GM19239 (cell line): ENCODE measurements at places on chromosomes 12 and 14.

DNA sequence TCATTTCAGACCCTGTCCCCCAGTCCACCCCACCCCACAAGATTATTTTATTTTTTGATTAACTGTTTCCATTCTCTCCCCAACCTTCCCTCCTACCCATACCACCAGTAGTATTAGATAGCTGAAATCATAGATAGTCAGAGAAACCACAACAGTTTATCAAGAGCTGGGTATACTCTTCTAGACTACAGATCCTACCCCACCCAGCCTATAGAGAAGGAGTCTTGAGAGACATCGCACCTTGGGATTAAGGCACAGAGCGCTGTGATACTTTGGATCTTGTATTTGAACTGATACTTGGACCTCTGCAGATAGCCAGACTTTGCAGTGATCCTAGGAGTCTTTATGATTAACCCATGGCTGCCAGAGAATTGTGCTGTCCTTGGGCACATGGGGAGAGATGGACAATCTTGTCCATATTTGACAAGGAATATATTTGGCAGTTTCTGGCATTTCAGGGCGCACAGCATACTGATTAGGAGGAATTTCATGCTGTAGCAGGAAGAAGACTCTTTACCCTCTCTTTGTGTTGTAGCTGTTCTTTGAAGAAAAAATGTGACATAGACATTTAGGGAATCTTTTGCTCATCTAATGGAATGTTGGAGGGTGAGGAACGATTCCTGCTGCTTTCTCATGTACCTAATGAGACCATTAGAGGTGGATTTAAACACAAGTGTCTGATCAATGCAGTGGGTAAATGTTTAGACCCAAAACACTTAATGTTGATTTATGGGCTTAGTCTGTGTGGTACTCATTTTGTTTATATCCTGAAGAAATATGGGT, 982 bp downstream of the RBMS2 start:
- DNase-seq = no peak

DNA sequence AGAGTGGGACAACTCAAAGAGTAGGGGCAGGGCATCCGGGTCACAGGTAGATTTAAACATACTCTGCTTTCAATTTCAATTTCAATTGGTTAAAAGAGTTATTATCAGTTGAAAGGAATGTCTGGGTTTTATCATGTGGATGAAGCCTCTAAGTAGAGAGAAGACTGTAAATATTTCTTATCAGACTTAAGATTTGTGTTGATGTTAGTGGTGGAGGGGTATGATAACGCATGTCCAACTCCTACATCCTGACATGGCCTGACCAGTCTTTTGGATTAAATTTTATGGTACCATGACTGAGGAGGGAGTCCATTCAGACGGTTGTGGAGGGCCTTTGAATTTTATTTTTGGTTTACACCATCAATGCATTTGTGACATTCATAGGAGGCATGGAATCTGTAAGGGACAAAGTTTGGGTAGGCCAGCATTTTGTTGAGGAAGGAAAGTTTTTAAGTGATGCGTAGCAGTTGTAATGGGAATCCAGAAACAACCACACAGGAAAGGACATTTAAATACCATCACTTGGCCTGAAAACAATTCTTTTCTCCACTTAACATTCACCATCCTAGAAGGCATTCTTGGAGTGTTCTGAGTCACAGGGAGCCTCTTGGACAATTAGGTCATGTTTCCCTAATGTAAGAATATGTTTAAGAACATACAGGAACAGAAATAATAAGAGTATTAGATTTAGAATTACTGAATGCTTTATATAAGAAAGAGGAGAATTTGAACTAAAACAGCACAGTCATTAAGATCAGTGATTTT, 371.9 kb downstream of the ATP23 start:
- no peak for DNase-seq

DNA sequence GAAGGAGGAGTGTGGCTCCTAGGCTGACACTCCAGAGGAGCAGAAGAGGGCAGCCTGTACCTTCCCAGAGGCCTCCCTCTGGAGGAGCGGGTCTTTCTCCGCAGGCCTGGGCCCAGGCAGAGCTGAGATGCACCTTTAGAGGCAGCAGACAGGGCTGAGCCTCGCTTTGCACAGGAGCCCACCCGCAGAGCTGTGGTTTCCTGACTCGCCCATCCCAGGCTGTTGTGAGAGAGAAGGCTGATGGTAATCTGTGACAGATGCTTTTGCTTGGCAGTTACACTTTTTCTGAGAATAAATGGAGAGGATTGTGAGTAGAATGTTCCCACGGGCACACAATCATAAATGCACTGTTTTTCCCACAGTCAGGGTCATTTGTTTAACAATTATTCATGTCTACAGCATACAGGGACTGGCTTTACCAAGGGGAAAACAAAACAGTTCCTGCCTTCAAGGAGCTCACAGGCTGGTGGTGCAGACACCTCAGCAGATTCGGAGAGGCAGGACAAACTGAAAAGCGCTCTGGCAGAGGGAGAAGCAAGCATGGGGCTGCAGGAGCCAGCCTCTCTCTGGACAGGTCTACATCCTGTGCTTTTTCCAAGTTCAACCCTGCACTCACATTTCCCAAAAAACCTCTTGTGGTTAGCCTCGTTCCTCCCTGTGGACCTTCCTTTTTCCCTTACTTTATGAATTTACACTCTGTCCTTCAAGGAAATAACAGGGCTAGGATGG, 13.9 kb downstream of the EVL start:
- DNase-seq = no peak

DNA sequence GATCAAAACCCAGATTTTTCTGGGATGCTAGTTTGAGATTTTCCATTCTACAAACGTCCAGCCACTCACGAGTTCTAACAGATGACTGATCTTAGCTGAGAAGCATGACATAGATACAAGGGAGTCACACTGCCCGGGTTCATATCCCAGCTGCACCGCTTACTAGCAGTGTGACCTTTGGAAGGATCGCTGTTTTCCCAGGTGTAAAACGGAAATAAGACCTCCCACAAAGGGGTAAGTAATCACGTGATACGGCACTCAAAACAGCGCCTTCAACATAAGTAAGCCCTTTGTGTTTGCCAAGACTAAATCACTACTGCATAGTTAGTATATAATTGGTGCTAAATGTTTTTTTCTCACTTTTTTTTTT, 624 bp upstream of the PWP1 start:
- no peak for DNase-seq

DNA sequence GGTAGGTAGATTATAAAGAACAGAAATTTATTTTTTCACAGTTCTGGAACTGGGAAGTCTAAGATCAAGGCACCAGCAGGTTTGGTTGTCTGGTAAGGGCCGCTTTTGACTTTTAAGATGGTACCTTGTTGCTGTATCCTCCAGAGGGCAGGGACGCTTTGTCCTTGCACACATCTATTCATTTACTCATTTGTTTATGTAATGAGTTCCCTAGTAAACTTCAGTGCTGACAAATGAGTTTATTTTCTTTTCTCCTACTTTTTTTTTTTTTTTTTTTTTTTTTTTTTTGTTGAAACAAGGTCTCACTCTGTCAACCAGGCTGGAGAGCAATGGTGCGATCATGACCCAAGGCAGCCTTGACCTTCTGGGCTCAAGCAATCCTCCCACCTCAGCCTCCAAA, 195.7 kb downstream of the FBXL14 start:
- DNase-seq = no peak

DNA sequence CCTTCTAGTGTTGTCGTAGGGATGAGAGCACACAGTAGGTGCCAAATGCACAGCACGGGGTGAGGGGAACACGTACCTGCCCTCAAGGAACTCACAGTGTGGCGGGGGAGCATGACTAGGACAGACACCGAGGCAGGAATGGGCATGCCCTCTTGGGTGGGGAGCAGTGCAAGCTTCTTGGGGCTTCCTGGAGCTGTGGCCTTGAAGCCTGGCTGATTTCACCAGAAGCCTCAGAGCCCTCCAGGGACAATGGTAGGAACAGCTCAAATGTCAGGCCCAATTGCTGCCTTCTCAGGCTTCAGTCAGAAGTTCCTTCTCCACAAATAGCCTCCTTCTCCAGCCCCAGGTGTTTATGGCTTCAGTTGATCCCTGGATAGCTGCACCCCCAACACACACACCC, 43.4 kb downstream of the TEAD4 start:
- no peak for DNase-seq

- no peak for DNase-seq
Observed at GRCh38 chr12:102503056-102503681, 22.8 kb upstream of the IGF1 start.

DNA sequence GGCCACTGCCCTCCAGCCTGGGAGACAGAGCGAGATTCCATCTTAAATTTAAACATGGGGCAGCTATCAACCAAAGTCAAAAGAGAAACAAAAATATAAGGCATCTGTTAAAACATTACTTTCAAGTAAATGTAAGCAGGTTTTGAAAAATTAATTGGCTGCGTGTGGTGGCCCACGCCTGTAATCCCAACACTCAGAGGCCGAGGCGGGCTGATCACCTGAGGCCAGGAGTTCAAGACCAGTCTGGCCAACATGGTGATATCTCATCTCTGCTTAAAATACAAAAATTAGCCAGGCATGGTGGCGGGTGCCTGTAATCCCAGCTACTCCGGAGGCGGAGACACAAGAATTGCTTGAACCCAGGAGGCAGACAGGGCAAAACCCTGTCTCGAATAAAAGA, 82.7 kb downstream of the PLEKHA5 start:
- DNase-seq = no peak

GRCh38 chr14:52185178-52185577, 82.3 kb upstream of the PTGDR start:
- no peak for DNase-seq

- DNase-seq = no peak
Observed at GRCh38 chr14:32382704-32383103, 53.6 kb downstream of the AKAP6 start.

DNA sequence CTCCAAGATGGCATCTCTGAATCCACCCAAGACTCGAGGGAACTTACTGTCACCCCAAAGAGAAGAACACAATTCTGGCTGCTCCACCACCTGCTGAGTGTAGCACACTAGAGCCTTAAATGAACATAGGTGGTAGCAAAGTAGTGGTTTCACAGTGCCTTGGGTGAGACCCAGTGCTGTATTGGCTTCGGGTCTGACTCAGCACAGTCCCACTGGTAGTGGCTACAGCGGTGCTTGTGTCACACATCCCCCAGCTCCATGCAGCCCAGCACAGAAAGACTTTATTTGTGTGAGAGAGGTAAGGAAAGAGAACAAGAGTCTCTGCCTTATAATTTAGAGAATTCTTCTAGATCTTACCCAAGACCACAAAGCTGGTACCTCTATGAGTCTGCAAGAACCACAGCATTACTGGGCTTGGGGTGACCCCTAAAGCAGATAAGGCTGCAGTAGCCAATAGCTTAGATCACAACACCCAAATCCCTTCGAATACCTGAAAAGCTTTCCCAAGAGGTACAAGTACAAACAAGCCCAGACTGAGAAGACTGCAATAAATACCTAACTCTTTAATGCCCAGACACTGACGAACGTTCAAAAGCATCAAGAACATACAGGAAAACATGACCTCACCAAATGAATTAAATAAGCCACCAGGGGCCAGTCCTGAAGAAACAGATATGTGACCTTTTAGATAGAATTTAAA, 83.3 kb upstream of the SLC38A4 start:
- DNase-seq = no peak

DNA sequence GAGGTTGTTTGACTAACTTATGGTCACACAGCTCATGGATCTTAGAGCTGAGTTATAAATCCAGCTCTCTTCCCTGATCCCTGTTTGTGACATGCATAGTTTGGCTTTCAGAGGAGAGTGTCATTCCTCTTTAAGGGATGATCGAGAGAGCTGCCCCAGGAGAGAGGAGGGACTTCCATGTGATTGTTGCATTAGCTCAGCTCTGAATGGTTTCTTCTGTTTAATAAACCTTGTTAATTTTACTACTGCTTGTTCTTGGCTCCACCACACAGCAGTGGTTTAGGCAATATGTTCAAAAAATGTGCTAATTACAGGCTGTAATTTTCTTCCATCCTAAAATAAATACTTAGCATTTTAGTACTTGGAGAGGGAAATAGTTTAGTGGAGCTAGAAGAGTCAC, 152.5 kb downstream of the C12orf75 start:
- no peak for DNase-seq

- DNase-seq = no peak
Observed at GRCh38 chr12:89980236-89980635, 271.6 kb upstream of the ATP2B1 start.

GRCh38 chr12:7934091-7934888, 1.7 kb downstream of the SLC2A3 start:
- DNase-seq = no peak

GRCh38 chr12:28189784-28190320, 404 bp upstream of the CCDC91 start:
- DNase-seq = no peak

DNA sequence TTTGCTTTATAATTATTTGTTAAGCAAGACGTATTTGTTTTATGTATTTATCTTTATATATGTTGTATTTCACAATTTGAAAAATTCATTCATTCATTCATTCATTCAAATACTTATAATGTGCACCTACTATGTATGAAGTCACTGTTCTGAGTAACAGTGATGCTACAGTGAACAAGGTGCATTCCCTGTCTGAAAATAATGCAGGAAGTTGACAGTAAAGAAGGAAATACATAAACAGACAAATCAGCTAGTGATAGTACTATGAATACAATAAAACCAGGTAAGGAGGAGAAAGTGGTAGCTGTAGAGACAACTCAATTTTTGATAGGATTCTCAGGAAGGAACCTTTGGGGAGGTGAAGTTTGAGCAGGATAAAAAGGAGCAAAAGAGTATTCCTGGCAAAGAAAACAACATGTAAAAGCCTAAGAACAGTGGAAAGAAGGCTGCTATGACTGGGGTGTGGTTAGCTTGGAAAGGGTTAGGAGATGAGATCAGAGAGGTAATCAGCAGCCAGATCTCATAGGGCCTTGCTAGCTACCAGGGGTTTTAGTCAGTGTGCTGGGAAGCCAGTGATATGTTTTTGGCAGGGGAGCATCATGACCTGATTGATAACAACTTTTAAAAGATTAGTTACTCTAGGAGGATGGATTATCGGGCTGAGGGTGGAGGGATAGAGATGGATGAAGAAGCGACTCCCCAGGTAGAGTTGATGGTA, 17.4 kb downstream of the BICDL1 start:
- no peak for DNase-seq

- no peak for DNase-seq
Observed at GRCh38 chr12:91053951-91054715, 3.7 kb downstream of the KERA start.

DNA sequence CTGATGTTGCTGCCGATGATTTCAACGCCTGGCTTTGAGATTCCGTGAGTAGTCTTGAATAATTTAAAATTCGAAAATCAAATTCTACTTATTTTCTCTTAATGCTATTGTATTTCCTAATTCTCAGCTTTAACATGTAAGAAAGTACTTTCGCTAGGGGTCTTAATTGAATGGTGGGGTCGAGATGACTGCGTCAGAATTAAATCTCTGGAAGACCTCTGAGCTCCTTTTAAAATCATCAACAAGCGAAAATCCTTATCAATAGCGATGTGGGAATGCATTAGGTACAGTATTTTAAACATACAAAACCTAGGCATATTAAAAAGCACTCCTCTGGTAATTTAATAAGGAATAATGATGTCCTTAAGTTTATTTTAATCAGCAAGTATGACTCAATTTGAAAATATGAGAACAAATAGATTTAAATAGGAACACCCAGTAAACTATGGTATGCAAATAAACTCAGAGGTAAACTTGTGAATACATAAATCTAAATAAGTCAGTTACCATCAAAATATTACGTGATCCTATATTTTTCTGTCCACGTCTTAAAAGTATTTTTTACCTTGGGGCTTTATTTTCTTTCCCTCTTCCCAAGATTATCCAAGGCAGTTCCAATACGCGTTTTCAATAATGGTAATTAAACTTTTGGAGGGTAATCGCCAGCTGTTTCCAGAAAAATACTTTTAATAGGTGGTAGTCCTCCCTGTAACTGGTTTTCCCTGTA, 1.4 kb downstream of the FOXA1 start:
- DNase-seq = no peak
